ENCODE measurements at places on chromosomes 1 and 21.

DNA sequence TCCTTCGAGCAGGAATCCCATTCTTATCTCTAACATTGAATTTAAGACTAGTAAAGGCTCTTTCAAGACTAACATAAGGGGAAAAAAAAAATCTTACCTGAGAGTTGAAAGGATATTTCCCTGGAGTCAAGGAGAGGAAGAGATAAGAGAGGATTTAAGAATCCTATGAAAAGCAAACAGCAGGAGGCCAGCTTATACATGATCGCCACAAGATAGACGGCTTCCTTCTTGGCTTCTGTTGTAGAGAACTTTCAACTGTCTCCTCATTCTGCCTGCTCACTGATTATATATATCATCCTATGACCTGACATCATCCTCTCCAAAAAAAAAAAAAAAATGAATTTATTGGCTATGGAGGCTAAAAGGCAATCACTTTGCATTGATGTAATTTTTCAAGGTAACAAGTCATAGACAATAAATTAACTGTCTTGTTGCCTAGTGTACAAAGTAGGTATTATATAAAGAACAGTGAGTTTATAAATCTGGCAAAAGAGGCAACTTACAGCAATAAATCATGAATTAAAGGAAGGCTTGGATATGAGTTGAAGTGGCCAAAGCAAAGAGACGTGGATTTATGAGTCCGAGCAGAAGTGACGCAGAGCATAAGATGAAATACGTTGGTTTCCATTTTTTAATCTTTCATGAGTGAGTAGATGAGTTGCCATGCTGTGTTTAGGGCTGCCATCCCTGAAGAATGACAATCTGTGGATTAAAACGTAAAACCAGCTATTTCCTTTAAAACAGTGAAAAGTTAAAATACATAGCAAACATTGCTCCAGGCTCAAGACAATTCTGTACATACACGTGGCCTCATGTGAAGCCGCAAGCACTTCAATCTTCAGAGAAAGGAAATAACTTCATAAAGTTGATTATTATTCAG, at the start of gene UTS2:
Gene UTS2 (minus strand): TSS at position 262 of the 880 bp plus-strand sequence. CDS start 62 bp downstream, at position 200.
- no peak for DNase-seq

DNA sequence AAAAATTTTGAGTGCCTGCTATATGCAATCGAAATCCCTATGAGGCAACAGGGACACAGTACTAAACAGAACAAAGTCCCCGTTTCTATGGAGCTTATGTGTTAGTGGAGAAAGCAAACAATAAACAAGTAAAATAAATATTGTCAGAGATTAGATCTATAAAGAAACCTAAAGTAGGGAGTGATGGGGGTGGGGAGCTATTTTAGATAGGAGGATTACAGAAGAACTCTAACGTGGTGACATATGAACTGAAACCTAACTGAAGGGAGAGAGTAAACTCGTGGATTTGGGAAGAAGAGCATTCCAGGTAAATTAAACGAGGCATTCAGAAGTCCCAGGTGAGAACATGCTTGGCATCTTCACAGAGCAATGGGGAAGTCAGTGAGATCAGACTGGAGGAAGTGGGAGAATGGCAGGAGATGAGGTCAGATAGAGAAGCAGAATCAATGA, 154.5 kb downstream of the DENND1B start:
- no peak for DNase-seq

DNA sequence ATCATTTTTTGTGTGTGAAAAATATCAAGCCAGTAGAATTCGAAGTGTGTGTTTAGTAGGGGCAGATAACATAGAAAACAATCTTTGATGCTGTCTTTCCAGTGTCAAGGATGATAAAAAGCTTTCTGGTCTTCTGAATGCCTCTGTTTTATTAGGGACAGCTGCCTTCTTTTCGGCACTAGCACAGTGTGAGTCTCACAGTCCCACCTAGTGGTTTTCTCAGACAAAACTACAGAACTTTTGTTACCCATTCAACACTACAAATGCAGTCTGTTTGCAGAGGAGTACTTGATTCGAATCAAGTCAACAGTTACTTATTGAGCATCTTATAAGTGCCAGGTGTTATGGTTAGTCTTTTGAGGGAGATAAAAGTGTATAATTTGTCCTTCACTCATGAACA, 30.6 kb upstream of the MCOLN3 start:
- no peak for DNase-seq

DNA sequence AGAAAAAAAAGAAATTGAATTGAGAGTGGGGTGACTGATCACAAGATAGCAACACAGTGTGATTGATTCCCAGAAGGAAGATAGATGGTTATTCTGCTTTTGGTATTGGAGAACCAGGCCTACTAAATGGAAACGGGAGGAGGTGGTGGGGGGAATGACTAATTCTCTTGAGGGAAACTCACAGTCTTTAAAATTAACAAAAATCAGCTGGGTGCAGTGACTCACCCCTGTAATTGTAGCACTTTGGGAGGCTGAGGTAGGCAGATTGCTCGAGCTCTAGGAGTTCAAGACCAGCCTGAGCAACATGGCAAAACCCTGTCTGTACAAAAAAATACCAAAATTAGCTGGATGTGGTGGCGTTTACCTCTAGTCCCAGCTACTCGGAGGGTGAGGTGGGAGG, 134.6 kb upstream of the PDE4B start:
- no peak for DNase-seq

DNA sequence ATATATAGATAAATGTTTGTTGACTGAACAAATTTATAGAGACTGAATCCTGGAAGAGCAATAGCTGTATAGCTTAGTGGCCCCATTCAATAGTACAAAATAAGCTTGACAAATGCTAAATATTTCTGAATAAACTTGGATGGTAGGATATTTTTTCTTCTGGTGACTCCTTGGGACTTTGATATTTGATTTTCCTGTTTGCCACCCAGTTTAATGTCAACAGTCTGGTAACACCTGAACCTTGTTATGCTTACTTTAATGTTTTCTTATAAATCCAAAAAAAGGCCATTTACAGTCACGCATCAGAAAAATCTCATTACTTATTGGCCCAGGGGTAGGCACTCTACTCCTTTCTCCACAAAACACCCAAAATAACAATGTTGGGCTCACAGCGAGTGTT, 30.8 kb downstream of the WDR64 start:
- DNase-seq = no peak

DNA sequence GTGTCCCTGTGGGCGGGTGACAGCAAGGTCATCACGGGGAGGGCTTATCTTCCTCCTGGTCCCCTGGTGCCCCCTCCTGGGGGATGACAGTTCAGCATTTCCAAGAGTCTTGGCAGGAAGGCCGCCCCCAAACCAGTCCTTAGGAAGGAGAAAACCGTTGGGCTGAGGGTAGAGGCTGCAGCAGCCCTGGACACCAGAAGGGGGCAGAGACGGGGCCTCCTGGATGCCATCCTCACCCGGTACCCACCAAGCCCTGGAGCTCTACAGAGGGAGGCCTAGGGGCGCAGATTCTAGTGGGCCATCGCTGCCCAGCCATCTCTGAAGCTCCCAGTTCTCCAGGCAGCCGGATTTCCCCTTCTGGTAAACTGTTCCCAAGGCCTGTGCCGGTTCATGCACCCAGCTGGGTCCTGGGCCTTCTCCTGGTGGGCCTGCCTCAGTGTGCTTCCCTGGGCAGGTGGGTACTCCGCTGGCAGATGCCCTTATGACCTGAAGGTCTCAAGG, 14.8 kb upstream of the ZNF669 start:
- no peak for DNase-seq

DNA sequence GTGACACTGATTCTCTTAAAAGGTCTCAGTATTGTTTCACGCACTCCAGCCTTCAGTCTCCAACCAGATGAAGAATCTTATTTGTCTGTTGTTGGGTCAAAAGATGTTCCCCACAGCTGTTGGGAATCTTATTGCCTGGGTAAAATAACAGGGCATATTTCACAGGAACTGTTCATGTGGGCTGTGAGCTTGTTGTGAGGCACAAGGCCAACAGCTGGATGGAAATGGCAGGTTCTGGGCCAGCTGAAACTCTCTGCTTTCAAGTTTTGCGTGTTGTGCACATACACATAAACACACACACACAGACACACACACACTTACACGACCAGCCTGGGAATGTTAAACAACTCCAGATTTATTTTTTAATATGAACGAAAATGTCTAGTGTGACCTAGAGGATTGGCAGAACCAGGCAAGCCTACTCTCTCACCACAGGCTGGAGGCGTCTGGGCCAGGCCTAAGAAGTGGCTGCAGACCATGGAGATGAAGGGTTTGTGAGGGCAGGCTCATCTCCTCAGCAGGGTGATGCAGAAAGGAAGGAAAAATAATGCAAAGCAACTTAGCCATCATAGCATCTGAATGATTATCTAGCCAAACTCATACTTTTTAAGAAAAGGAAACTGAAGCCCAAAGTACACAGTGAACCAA, 357.0 kb downstream of the TTLL7 start:
- DNase-seq = no peak

- no peak for DNase-seq
Observed at GRCh38 chr1:185969028-185969427, 234.8 kb downstream of the HMCN1 start.

DNA sequence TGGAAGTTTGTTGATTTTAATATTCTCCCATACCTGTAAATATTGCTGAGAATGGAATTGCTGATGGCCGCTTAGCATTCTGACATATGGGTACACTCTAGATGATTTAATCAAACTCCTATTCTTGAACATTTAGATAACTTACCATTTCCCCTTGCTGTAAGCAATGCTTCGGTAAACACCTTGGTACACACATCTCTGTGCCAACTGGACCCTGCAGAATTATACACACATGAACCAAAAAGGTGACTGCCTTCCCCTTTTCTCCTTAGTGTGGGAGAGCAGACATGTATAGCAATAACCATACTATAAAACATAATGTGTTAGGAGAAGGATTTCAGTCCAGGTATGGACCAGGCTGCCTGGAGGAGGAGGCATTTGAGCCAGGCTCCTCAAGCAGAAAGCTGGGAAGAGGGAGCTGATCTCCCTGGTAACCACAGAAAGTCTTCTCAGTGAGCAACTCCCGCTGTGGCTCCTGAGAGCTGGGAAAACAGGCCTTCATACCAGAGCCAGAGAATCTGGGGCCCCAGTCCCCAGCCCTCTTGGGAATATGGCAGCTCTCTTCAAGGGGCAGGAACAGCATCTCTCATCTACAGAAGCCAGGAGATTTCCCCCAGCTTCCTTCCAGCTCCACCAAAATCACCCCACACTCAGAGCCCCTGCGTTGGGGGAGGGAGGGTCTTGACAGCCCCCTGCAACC, 33.9 kb upstream of the CSF1 start:
- no peak for DNase-seq

- DNase-seq = peak; percentile 28
Observed at GRCh38 chr1:3453891-3454810, at the start of gene ARHGEF16. TSS of gene ARHGEF16 (plus strand) at chr1:3454665. CDS start at chr1:3463085, 8,420 bp downstream.

GRCh38 chr1:108862017-108862610, 5.2 kb upstream of the AKNAD1 start:
- DNase-seq = no peak

GRCh38 chr1:153799566-153800465, 24.6 kb downstream of the SLC27A3 start:
- no peak for DNase-seq

DNA sequence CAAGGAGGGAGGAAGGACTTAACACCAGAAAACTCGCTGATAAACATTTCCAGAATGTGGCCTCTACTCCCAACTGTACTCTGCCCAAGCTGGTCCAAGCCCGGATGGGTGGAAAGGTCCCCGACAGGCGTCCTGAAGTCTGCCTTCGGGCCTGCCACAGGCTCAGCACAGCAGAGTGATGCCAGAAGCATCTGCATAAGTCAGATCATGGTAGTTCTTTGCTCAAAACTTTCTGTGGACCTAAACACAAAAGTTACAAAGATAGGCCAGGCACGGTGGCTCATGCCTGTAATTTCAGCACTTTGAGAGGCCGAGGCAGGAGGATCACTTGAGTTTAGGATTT, 790 bp upstream of the UTS2 start:
- no peak for DNase-seq

DNA sequence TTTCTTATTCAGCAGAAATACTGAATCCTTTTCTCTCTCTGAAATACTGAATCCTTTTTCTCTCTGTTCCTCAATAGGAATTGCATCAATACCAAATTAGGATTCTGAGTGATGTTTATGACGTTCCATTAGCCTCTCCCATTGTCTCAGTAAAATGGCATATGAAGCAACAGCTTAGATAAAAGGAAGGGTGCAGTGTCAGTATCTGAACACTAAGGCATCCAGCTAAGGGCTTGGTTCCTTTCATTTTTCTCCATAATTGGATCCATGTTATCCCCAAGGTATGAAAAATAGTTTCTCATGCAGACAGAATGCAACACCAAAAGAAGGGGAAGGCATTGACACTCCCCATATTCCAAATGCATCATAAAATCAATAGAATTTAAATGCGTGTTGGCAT, 61.5 kb upstream of the RAVER2 start:
- no peak for DNase-seq

DNA sequence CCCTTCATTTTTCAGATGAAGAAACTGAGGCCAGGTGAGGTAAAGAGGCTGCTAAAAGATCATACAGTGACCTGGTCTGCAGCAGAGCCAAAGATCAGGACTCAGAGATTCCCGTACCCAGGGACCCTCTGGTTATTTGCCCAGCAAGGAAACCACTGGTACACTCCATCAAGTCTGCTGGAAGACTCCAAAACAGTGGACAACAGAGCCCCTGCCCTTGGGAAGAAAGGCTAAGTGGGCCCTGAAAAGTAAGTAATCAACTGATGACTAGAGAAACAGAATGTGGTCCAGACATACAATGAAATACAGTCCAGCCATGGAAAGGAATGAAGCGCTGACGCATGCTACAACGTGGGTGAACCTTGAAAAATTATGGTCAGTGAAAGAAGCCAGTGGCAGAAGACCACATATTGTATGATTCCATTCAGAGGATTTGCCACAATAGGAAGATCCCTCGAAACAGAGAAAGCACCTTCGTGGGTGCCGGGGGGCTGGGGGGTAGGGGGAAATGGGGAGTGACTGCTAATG, 106.4 kb downstream of the ETS2 start:
- DNase-seq = no peak

- DNase-seq = no peak
Observed at GRCh38 chr1:159965263-159965662, 11.2 kb upstream of the SLAMF9 start.

DNA sequence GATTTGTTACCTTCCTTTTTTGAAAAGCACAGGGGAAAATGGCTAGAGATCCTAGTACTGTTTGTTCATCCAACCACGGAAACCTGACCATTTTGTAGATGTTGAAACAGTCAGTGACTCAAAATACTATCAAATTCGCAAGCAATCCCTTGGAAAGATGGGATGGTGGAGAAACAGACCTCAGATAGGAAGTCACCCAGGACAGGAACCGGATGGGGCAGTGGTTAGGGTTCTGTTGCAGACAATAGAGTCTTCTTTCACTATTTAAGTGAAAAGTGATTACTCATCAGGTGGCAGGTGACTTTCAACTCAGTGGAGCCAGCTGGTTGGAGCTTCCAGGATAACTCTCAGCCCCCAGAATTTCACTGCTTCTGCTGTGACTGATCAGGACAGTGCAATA, 17.0 kb downstream of the LHX4 start:
- DNase-seq = no peak

GRCh38 chr1:36006941-36007500, 76.1 kb downstream of the AGO3 start:
- no peak for DNase-seq

- no peak for DNase-seq
Observed at GRCh38 chr1:20071416-20071815, 1.4 kb downstream of the PLA2G5 start.

GRCh38 chr1:56819387-56819899, at the start of gene FYB2:
TSS of gene FYB2 (minus strand) at chr1:56819404. CDS start at chr1:56819290, 114 bp downstream.
- DNase-seq = no peak

- no peak for DNase-seq
Observed at GRCh38 chr21:16040601-16041000, 310.8 kb downstream of the USP25 start.

- no peak for DNase-seq
Observed at GRCh38 chr1:156401681-156402081, 32.7 kb downstream of the RHBG start.

GRCh38 chr1:204408074-204408507, 3.5 kb downstream of the PPP1R15B start:
- peak; percentile 18 for DNase-seq

Measured in activated CD4-positive, alpha-beta T cell treated with anti-CD3 and anti-CD28 coated beads for 4 hours (primary cell).